Heart left ventricle (tissue), 16 donors: ENCODE measurements at places on chromosomes 16 and 17.
A peak's percentile ranks its signal among the peaks of the same experiment; 100 is the strongest.

GRCh38 chr17:50020841-50021599, 26.0 kb upstream of the DLX3 start:
- DNase-seq = no peak

DNA sequence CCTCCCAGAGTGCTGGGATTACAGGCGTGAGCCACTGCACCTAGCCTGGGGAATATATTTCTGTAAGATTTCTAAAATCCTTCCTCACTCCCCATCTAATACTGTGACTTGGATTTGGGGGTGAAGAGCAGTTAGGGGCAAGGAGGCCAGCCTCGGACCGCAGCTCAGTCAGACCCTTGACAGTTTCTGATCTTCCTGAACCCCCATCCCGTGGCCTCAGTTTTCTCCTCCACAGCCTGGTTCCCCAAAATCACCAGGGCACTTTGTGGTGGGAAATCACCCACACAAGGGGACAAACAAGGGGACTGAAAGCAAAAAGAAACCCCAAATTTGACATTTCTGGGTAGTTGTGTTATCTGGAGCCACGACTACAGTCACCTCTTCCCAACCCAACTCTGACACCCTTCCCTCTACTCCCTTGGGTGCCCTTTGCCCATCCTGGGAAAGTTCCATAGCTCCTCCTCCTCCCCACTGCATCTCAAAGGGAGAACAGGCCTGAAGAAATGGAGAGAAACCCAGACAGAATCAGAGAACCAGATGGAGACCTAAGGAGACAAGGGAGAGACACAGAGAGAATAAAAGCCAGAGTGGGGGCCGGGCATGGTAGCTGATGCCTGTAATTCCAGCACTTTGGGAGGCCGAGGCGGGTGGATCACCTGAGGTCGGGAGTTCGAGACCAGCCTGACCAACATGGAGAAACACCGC, 2.8 kb upstream of the STAT5A start:
- DNase-seq = no peak

DNA sequence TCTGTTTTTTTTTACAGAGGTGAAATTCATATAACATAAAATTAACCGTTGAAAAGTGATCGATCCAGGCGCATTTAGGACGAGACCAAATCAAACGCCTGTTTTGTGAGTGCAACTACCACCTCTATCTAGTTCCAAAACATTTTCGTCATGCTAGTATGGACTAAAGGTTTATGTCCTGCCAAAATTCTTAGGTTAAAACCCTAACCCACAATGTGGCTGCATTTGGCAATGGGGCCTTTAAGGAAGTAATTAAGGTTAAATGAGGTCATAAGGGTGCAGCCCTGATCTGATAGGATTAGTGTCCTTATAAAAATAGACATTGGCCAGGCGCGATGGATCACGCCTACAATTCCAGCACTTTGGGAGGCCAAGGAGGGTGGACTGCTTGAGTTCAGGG, 32.8 kb upstream of the RCVRN start:
- DNase-seq = no peak

DNA sequence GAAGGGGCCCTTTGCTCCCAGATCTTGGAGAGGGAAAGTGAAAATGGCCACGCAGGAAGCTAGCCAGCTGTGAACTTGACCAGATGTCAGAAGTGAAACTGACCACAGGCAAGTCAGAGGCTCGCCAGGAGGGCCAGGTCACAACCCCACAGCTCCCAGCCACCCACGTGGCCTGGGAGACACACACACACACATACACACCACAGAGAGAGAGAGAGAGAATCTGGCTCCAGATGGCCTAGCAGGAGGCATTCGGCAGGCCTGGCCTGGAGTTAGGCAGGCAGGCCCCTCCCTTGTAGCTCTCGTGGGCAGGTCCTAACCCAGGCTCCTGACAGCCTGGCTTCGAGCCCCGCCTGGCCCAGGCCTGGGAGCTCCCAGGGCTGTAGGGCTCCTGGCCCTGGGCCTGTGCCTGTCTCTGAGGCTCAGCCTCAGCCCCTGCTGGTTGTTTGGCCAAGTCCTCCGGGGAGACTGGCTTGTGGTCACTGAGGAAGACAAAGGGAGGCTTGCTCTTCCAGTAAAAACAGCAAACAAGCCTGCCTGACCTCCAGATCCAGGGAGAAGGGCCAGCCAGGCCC, 20.2 kb downstream of the NGFR start:
- peak; percentile 90 for DNase-seq

GRCh38 chr17:74089869-74090464, 113.5 kb upstream of the RPL38 start:
- no peak for DNase-seq

- peak; percentile 43 for DNase-seq
Measured at GRCh38 chr17:39926588-39927100, 757 bp downstream of the ORMDL3 start.

- no peak for DNase-seq
Measured at GRCh38 chr16:85844786-85845185, 45.3 kb downstream of the COX4I1 start.

- no peak for DNase-seq
Measured at GRCh38 chr17:21425321-21425720, 49.2 kb downstream of the KCNJ12 start.

DNA sequence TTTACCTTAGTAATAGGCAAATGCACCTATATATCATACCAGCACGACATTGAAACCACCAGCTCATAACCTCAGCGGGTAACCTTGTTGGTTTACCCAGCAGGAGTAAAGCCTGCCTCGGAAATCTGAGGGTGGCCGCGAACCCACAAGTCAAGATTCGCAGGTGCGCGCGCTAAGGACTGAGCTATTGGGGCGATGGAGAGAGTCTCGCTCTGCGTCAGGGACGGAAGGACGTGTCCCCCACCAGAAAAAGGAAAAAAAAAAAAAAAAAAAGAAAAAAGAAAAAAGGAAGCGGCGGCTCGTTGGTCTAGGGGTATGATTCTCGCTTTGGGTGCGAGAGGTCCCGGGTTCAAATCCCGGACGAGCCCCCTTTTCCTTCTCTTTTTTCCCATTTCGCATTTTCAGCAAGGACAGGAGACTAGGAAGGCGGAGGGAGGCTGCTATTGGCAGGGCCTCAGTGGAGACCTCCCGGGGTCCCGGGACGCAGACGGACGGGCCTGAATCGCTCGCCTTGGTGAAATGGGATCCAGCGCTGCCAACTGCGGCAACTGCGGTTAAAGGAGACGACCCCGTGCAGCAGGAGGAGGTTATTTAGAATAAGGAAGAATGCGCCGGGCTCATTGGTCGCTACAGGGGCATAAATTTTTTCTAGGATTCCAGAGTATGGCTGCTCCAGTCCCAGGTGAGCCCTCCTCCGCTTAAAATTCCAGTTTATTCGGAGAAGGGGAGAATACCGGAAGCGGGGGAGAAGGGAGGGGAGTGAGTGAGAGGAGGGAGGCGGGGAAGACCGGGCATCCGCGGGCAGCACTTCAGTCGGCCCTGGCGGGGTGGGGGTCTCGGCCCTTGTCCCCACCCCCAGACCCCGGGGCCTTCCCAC, at the start of gene OR1F1:
Gene OR1F1, plus strand, starts transcription at position 407 of the 877 bp plus-strand sequence.
- DNase-seq = no peak

GRCh38 chr17:78912082-78912481, 9.1 kb upstream of the CEP295NL start:
- no peak for DNase-seq
